Ammon's horn (tissue), 1 donor: ENCODE measurements at places on chromosomes 12 and 14.

DNA sequence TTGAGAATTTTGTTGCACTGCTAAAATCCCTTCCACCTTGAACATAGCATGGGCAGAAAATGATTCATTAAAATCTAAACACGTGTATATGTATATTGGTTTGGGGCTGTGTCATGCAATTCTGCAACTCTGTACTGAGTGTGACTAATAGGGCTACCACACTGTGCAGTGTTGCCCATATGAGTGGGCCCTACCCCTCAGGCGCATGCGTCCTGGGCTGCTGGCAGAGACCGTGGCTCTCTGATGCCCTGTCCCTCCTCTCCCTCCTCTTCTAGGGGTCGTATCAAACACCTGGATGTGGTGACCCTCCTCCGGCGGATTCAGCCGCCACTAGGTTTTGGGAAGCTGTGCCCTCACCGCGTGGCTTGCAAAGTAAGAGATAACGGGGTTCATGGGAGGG, 128.4 kb upstream of the FKBP4 start:
- DNase-seq: no peak

GRCh38 chr12:32917094-32917611, 20.6 kb upstream of the PKP2 start:
- no peak for DNase-seq

- no peak for DNase-seq
These were observed 97.6 kb downstream of the FOXA1 start for GRCh38 chr14:37497422-37497821.

- DNase-seq: no peak
These were observed 19.9 kb downstream of the SLC35F4 start for GRCh38 chr14:57845802-57846531.

- no peak for DNase-seq
These were observed 329.3 kb upstream of the OR4E1 start for GRCh38 chr14:22002860-22003284.

GRCh38 chr14:89922031-89922907, 32.3 kb downstream of the EFCAB11 start:
- DNase-seq: peak; percentile 52

DNA sequence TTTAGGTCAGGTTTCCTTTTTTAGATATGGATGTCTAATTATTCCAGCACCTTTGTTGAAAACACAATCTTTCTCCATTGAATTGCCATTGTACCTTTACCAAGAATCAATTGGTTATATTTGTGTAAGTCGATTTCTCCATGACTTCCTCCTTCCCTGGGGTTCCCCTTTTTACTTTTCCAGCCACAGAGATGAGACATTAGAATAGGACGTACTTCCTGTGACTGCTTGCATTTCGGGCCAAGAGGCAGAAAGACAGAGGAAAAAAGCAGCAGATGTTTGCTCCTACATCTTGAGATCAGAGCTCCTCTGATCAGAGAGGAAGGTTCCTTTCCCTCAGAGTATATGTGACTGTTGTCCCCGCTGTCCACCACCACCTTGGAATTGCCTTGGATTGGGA, 453.7 kb upstream of the RGS6 start:
- peak; percentile 64 for DNase-seq

DNA sequence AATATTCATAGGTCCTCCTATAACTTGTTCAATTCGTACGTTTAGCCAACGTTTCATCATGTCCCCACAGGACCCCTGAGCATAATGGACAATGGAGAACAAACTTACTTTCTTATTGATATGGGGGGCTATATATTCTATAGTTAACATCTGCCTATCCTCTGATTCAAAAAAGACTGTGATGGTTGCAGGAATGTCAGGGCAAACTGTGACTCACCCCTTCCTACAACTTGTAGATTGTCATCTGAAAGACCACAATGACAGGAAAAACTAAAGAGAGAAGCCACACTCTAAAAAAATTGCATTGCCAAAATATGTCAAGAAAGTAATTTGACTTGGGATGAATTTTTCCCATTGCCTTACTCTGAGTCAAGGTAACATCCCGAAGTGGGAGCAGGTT, 50.8 kb downstream of the CATSPERB start:
- DNase-seq: no peak

- DNase-seq: peak; percentile 43
These were observed 117.0 kb downstream of the PRKD1 start for GRCh38 chr14:29810682-29811081.

DNA sequence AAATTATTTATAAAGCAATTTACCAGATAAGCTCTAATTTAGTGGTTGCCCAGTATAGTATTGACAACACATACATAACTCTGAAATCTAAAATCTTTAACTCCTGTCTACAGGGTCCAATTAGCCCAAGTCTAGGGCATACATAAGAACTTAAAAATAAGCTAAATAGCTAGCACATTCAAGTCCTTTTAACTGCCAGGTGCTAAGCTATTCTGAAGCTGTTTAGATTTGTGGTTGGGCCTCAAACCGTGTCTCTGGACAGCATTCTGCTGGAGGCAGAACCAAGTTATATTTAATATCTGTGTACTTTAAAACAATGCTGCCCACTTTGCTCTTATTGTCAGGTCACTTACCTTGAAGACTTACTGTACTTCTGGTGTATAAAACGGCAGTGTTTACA, 19.0 kb downstream of the RPS6KA5 start:
- DNase-seq: no peak

- DNase-seq: no peak
These were observed 246.1 kb upstream of the CRY1 start for GRCh38 chr12:107339487-107339886.

DNA sequence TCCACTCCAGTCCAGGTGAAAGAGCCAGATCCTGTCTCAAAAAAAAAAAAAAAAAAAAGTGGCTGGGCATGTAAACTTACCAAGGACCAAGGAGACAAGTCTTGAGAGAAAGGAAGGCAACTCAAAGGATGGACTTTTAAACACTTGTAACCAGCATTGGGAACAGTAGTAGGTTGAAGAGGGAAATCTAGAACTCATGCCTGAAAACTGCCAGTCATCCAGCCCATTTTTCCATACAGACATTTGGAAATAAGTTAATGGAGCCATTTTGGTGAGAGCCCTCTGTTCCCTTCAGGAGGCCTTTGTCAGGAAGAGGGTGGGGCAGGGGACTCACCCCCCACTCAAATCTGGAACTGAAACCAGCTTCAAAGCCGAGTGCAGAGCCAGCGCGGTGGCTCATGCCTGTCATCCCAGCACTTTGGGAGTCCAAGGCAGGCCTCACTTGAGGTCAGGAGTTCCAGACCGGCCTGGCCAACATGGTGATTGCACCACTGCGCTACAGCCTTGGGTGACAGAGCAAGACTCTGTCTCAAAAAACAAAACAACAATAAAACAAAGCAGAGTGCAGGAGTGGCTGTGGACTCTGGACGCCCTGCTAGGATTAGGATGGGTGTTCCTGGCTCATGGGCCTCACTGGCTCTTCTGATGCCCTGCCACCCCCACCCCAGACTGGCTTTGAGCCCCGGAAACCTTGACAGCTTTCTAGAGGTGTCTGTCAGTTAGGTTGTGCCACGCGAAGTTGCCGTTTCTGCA, 1.6 kb upstream of the MLXIP start:
- DNase-seq: no peak

GRCh38 chr12:1910468-1910867, 8.0 kb downstream of the CACNA2D4 start:
- DNase-seq: no peak

DNA sequence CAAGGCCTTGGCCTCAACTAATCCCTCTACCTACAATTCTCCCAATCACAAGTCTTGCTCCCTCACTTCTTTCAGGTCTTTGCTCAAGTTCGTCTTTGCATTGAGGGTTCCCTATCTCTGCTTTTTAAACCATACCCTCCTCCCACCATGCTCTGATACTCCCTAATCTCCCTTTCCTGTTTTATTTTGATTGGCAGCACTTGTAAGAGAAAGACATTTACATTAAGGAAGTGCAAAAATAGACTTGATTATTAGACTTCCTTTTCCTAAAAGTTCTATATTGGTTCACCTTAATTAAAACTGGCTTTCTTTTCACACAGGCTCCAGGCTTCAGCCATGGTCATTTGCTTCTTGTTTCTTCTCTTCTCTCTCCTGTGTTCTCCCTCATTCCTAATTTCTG, 18.3 kb upstream of the WIF1 start:
- DNase-seq: no peak

GRCh38 chr12:90238663-90239271, 530.1 kb upstream of the ATP2B1 start:
- no peak for DNase-seq

DNA sequence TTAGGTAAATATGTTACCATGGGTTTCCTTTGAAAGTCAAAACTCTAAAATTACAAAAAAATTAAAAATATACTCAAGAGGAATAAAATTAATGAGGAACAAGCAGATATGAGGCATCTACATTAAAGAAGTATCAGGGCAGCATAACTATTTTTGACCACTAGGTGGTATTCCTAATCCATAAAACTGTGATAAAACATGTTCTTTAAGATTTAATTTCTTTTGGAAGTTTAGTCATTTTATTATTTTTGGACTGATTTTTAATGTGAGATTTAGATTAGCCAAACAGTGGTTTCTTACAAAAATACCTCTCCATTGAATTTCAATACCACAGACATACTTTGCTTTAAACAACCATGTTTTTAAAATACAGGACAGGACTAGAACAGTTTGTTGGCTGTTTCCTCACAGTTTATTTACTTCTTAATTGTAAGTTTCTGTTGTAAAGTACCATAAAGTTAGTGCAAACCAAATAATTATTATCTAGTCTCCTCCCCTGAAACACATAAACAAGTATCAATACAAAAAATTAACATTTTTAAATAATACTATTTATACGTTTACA, 49.8 kb downstream of the NTS start:
- DNase-seq: peak; percentile 10

GRCh38 chr14:68713782-68714181, 79.1 kb downstream of the ZFP36L1 start:
- DNase-seq: no peak

DNA sequence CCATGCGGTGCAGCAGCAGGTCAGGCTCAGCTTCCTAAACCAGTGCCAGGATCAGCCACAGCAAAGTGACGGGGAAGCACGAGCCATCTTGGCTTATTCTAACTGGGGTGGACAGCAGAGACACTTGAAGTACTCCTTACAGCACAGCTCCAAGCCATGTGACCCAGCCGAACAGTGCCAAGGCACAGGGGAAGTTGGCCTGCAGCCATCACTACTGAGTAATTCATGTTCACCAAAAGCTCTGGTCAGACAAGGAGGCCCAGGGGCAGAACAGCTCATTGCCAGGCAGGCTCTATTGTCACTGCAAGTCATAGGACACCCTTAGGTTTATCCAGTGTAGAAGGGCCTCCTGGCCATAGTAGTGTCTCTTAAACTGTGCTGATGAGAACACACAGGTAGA, 23.4 kb upstream of the SLC35F4 start:
- peak; percentile 58 for DNase-seq

DNA sequence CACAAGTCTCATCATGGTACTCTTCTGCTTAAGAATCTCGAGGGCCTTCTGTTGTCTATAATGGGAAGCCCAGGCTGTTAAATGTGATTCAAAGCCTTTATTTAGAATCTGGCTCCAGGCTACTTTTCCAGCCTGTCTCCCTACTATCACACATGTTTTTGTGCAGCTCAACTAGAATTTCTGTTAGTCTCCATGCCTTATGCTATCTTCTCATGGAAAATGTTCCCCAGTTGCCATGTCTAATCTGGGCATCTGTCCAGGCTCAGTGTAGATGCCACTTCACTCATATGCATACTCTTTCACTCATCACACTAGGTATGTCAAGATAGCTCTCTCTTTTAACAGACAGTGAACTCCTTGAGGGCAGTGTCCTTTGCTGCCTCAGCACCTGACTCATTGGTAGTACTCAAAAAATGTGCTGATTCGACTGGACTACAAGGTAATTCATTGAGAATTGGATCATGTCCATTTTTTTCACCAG, 145.3 kb downstream of the TTLL5 start:
- DNase-seq: peak; percentile 37

- DNase-seq: no peak
These were observed 67.6 kb downstream of the TECPR2 start for GRCh38 chr14:102430212-102430908.

DNA sequence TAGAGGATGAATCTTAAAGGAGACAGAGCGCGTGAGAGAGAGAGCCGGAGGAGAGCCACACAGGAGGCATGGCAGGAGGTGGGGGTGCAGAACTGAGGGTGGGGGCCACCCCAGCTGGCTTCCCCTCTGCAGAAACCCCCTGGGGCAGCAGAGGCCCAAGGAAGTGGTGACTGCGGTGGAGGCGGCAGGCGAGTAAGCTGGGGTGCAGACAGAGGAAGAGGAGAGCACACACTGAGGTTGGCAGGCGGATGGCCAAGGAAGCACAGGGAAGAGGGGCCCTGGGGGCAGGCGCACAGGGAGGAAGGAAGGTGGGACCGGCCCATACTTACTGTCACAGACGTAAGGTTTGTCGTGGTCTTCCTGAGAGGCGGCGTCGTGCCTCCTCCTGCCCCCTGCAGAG, 179.8 kb downstream of the DPF3 start:
- no peak for DNase-seq

- DNase-seq: peak; percentile 27
These were observed 106.0 kb upstream of the TMTC1 start for GRCh38 chr12:29889737-29890136.

- DNase-seq: peak; percentile 10
These were observed 85.4 kb upstream of the TMEM260 start for GRCh38 chr14:56494167-56494566.

DNA sequence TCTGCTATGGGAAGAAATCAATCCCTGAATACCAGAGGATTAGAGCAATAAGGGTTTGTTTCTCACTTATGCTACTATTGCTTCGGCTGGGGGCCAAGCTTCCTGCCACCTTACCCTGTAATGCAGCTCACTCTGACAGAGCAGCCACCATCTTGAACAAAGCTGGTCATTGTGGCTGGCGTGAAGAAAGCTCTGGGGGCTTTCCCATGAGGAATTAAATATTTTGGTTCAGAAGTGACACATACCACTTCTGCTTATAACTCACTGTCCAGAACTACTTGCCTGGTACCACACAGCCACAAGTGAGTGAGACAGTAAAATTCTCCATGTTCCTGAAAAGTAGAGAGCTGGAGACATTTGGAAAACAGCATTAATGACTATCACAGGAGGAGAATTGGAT, 82.6 kb downstream of the GALNT8 start:
- no peak for DNase-seq

GRCh38 chr12:47686645-47687240, 19.1 kb downstream of the RPAP3 start:
- DNase-seq: peak; percentile 73

- no peak for DNase-seq
These were observed 84.1 kb downstream of the PPP1R12A start for GRCh38 chr12:79850610-79851299.

GRCh38 chr14:45252366-45253069, 484 bp downstream of the MIS18BP1 start:
- no peak for DNase-seq

- no peak for DNase-seq
These were observed 841.7 kb downstream of the VRK1 start for GRCh38 chr14:97638864-97639263.

- no peak for DNase-seq
These were observed 33.8 kb upstream of the DUSP6 start for GRCh38 chr12:89386138-89386537.
